ENCODE measurements at places on chromosomes 2 and 18.

- no peak for DNase-seq
Measured at GRCh38 chr18:58196164-58196563, 152.1 kb downstream of the NEDD4L start.

DNA sequence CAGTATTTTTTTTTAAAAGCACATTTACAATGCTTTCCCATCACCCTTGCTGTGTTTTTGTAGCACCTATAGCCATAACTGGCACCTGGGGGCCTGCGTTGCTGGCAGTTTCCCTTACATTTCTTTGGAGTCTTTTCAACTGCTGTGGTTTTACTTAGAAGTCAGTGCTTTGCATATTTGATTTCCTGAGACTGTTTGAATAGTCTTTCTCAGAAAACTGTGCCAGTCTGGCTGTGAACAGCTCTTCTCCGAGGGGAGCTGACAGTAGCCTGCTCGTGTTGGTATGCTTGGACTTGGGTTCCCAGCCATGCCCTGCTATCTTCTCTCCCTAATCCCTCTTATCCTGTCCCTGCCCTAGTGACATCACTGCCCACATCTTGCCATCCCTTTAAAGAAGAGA lies 81.5 kb downstream of the DPP4 start:
- peak; percentile 77 for DNase-seq

GRCh38 chr2:231357048-231357447 lies 38.5 kb upstream of the B3GNT7 start:
- no peak for DNase-seq

DNA sequence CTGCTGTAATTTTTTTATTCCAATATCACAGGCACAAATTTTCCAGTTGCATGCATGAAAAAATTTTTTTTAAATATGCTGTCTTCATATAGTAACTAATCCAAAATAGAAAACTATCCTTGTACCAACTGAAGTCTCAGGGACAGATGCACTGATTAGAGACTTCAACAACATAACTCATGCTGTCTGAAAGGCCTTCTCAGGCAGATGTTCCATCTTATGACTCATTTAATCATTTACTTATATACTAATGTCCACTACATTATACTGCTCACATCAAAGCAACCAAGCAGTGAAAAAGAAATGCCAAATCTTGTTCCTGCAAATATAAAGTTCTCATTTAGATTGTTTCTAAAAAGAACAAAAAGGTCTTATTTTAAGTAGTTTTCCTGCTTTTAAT lies 53.1 kb downstream of the OLA1 start:
- DNase-seq = no peak

- no peak for DNase-seq
Measured at GRCh38 chr2:151299920-151300539, 10.6 kb upstream of the NMI start.

DNA sequence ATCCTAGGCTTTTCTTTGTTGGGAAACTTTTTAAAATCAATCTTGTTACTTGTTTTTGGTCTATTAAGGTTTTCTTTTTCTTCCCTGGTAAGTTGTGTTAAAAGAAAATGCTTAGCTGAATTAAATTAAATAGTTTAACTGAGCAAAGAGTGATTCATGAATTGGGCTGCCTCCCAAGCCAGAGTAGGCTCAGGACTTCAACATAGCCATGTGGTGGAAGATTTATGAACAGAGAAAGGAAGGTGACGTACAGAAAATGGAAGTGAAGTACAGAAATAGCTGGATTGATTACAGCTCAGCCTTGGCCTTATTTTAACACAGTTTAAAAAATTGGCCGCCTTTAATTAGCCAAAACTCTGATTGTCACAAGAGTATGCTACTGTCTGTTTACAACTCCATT lies 27.9 kb upstream of the GALNT5 start:
- no peak for DNase-seq

DNA sequence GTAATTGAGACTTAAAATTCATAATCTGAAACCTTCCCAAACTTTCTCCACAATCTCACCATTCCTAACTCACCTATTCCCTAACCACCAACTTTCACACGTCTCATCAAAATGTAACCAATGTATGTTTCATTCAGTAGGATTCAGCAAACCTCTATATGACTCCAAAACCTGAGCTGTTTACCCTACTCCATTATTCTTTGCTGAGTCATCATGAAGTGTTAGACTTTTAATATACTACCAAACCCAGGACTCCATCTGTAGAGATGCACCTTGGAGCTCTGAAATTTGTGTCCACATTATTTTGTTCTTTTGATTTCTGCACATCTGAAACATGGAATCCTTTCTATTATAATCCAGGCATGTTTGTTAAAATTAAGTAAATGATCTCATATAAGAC lies 727.0 kb upstream of the PIK3C3 start:
- no peak for DNase-seq

DNA sequence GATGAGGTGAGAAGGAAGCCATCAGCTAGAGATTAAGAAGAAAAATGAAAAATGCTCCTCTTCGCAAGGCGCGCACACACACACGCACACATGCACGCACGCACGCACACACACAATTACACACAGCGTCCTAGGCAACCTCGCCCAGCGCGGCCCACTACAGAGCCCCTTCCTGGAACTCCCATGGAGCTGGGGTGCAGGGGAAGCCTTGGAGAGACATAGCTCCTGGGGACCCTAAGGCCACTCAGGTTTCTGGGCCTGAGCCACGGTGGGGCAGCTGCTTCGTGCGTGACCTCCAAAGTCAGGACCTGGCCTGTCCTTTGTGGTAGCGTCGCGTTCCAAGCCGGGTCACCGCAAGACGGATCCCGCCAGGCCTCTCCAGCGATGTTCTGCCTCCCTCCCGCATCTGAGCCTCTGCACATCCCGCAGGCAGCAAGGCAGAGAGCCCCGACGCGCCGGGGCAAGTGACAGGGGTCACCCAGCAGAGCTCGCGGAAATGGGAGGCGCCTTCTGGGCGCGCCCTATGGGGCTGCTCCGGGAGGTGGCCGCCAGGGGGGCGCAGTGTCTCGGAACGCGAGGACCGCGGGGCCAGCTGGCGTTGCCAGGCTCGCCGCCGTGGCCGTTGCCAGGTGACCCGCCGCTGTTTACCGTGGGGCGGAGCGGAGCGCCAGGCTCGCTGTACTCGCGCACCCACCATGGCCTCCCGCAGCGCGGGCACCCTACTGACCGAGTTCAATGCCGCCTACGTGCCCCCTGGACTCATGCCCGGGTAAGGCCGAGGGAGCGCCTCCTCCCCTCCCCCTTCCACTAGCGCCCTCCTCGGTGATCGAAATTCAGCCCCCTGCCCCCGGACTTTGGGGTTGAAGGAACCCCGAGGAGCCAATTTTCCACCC lies 79.0 kb downstream of the CIB4 start:
- peak; percentile 45 for DNase-seq

DNA sequence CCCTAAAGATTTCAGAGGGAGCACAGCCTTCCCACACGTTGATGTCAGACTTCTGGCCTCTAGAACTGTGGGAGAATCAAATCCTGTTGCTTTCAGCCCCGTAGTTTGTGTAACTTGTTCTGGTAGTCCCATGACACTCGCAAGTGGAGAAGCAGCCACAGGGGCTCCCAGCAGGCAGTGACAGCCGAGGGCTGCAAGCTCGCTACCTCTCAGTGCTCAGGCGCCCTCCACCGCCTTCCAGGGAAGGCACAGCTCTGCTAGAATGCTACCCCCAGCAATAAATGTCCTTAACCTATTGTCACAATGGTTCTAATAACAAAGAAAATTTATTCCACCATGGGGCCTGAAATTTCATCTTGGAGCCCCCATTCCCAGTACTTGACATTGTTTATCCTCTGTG lies 143.1 kb upstream of the ZNF236 start:
- DNase-seq = no peak

All from activated CD4-positive, alpha-beta memory T cell treated with anti-CD3 and anti-CD28 coated beads for 36 hours (primary cell).